ENCODE measurements at places on chromosomes 2 and 18.

- DNase-seq, result no peak
Observed at GRCh38 chr2:97906307-97906706, 89.4 kb downstream of the TMEM131 start.

- DNase-seq, result no peak
Observed at GRCh38 chr2:69608109-69608508, 35.4 kb downstream of the AAK1 start.

- DNase-seq, result peak; percentile 74
Observed at GRCh38 chr2:37585982-37586621, 85.3 kb downstream of the CDC42EP3 start.

DNA sequence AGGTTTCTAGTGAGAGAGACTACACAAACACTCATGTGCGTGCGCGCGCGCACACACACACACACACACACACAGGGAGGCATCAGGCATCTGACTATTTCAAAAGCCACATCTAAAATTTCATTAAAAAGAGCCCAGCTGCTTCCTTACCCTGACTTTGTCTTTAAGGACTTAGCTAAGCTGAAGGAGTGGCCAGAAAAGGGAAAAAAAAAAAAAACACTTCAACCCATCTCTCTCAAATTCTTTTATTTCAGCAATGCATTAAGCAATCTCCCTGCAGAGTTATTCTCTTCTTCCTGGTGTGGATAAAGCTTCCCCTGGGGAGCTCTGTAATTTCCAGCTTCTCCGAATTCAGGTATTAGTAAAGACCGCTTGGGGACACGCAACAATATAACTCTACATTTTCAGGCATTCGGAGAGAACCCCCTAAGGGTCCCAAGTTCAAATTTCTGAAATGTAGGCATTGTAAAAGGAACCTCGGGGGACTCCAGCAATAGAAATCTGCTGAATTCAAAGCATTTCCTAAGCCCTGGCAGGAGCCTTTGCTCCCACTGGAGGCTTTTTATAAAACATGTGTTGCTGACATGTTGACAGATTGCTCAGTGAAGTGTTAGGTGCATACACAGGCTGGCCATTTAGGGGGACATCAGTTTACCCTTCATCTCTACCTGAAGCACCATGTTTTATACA, 67.0 kb downstream of the ZNF521 start:
- DNase-seq, result no peak

GRCh38 chr18:59624369-59624765, 72.9 kb downstream of the CCBE1 start:
- DNase-seq, result no peak
